ENCODE measurements at places on chromosomes 3 and 15.
A peak's percentile ranks its signal among the peaks of the same experiment; 100 is the strongest.

DNA sequence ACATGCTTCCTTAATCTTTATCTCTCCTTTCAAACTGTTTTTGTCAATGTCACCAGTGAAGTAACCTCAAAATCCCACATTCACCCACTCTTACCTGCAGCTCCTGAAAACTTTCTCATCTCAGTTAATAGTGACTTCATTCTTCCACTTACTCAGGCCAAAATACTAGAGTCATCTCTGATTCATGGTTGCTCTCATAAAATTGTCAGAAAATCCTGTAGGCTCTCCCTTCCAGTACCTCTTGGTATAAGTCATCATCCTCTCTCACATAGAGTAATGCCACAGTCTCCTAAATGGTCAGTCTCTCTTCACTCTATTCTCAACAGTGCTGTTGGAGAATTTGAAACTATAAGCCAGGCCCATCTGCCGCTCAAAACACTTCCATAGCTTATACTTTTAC, 34.9 kb upstream of the POU1F1 start:
- DNase-seq, result no peak

GRCh38 chr3:122969585-122970469, 57.7 kb downstream of the SEMA5B start:
- no peak for DNase-seq

DNA sequence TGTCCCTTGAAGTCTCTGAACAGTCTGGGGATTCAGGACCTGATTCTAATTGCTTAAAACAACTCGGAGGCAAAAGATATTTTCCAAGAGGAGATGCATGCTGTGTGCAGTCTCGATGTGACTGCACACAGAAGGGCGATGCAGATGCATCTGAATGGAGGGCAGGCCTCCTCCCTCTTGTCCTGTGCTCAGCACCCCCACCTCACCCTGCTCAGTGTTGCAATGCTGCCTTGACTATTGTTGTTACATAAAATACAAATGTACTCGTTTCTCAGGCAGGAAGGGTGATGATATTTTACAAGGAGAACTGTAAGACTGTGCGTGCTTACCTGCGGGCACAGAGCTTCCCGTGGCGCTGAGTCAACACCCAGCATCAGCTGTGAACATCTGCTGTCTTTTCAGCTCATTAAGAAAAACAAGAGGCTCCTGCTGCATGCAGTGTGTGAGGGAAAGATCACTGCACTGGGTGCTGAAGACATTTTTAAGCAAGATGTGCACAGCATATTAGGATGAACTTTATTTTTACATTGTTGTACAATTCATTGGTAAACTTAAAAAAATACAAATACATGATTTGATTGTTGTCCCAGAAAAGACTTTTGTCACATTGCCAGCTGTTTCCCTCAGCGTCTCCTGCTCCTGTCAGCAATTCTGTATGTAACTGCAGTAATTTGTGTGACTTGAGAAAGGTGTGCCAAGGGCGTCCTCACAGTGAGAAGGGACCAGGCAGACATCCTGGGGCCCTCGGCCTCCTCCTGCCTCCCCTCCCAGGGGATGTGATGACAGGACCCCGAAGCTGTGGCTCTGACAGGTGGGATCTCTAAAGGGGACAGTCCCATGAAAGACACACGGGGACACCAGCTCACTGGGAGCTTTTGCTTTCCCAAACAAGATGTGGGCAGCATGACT, 56.3 kb upstream of the RPL32 start:
- peak; percentile 23 for DNase-seq

- no peak for DNase-seq
Measured at GRCh38 chr15:98043160-98044014, 82.9 kb downstream of the ARRDC4 start.

DNA sequence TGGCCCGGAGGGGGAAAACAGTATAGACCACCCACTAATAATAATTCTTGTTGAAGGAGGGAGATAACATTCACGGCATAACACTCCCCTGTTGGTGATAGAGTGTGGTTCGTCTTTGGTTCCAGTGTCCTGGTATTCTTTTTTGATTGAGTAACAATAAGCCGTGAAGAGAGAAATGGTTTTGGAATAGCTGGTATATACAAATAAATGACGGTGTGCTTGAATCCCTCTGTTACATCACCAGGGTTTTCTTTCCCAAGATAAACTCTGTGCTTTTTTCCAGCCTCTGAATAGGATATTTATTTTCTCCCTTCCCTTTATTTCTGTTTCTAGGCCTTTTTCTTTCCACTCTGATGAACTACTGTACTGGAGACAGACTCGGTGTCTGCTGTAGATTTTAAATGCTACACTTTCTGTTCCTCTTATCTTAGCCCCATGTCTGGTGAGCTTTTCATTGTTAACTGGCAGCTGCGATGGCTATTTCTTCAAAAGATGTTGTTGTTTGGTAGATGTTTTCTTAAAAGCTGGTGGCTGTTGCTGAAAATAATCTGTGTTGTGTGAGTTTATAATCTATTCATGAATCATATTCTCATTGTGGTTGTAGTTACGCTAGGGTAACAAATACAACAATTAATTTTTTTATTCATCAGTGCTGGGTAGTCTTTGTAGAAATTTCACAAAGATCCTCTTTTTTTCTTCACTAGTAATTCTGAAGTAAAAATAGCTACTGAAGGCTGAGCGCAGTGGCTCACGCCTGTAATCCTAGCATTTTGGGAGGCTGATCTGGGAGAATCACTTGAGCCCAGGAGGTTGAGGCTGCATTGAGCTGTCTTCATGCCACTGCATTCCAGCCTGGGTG, 15.5 kb upstream of the SCAANT1 start:
- DNase-seq, result no peak
